Cardiac fibroblast (primary cell): ENCODE measurements at places on chromosomes 2 and 18.

- DNase-seq: no peak
These were observed 40.2 kb downstream of the CCBE1 start for GRCh38 chr18:59657012-59657411.

DNA sequence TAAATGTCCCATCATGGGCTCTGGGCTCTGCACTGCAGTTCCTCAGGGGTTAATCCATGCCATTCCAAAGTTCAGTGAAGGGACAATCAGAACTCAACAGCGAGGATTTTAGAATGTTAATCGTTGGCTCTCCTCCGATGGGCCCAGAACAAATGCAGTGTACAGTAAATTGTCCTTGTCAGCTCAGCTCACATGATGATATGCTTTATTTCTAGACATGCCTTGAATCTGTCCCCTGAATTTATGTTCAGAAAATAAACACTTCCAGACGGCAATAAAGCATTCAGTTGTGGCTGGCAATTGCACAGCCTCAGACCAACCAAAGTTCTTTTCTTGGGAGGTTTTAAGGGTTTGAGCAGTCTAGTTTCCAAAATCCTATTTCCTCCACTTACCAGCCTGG, 981.2 kb downstream of the BCL11A start:
- DNase-seq: no peak

DNA sequence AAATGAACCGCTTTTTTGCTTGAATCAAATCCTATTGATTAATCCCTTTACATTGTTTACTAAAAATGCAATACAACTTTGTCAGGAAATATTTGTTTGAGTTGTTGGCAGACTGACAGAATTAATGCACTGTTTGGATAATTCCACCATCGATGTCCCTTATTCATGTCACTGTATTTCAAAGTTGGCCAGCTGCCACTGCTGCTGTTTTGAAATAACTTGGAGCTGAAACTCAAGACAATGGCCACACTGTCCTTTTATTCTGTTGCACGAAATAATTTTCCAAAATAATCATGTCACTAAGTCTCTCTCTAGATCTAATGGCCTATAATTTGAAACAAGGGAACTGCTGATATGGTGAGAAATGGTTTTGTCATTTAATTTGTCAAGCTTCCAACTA, 55.2 kb upstream of the PAX3 start:
- DNase-seq: no peak

- DNase-seq: no peak
These were observed 627.1 kb upstream of the SLC8A1 start for GRCh38 chr2:41079011-41079410.

DNA sequence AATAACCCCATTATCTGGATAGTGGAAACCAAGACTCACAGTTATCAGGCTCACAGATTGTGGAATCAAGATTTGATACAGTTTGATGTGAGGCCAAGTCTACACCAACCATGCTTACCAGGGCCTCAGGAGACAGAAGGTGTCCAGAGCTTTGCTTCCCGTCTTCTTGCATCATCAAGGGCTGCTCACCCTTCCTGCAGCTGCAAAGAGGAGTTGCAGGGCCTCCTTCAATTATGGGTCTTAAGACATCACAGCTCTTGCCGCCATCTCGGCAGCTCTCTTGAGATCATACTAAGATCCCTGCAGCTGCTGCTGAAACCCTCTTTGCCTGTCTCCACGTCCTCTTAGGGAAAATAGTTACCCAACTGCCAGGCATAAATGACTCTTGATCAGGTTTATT, 176.0 kb downstream of the MGAT5 start:
- DNase-seq: no peak
